CD4-positive, alpha-beta T cell treated with Interleukin-4 for 1 hour (primary cell): ENCODE measurements at places on chromosomes 7 and 10.

DNA sequence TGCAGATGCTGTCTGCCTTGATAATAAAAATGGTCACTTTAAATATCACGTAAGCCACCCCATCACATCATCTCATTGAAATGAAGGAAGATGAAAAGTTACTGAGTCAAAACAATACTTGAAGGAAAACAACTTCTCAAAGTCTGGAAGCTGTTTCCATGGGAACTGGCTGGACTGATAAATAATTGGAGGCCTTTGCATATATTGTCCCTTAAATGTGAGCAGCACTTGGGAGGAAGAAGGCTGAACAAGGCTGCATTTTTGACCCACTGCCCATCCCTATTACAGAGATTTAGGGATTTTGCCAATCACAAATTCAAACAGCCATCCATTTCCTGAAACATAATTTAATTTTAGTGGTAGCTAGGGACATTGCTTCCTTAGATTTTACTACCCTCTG lies 18.2 kb upstream of the MAGI2 start:
- no peak for DNase-seq

DNA sequence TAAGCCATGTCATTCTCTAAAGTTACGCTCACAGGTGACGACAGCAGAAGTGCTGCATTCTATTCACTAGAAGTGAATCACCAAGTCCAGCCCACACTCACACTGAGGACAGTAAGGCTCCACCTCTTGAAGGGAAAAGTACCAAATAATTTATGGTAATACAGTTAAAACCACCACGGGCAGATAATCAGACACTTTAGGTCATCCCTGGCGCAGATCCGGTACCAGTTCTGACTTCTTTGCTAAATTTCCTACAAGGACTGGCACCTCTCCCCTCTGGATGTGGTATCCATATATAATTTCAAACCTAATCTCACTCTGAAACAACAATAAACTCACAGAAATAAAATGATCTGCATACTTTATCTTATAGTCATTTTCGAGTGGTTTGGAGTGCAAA lies 954.7 kb upstream of the GHITM start:
- DNase-seq, result no peak

- DNase-seq, result no peak
Observed at GRCh38 chr7:138608275-138608674, 92.9 kb downstream of the SVOPL start.

GRCh38 chr7:22821702-22822485 lies 755 bp downstream of the TOMM7 start:
- DNase-seq, result peak; percentile 13

DNA sequence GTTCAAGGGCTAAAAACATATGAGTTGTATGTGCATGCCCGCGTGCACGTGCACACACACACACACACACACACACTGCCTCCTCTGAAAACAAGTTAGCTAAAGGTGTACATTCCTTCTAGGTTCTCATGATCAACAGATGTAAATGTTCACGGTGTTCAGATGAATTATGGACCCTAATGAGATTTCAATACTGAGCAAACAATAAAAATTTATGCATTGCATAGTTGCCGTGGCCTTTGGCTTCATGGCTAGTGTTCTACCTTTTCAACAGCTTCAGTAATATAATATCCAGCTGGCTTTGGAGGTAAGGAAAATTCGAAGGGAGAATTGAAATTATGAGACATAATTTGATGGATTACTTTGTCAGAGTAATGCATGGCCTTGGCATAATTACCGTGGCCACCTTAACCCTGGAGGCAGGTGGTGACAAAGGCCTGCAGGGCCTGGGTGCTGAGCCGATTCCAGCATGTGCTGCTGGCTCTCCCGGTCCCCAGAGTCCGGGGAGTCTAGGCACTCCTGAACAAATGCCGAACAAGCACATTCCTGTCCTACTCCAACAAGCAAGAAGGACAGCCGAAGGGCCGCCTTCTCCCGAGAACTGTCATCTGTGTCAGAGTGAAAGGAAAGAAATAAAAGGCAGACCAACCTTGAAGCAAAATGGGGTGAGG lies 166.6 kb upstream of the TCF7L2 start:
- no peak for DNase-seq

DNA sequence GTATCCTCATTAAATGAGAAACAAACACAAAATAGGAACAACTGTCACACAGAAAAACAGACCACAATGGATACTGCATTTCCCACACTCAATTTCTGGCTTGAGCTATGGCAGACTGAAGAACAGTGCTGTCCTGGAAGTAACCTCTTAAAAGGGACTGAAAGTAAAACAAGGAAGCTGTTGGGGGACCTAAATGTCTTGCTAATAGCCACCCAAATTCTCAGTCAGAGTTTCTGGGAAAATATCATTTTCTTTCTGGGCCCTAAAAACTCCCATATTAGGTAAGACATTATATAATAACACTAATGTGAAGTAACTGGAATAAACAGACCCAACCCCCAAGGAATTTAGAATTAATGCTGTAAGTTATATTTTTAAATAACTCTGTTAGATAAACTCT lies 80.9 kb upstream of the TFEC start:
- no peak for DNase-seq
